ENCODE measurements at places on chromosomes 1 and 21.

DNA sequence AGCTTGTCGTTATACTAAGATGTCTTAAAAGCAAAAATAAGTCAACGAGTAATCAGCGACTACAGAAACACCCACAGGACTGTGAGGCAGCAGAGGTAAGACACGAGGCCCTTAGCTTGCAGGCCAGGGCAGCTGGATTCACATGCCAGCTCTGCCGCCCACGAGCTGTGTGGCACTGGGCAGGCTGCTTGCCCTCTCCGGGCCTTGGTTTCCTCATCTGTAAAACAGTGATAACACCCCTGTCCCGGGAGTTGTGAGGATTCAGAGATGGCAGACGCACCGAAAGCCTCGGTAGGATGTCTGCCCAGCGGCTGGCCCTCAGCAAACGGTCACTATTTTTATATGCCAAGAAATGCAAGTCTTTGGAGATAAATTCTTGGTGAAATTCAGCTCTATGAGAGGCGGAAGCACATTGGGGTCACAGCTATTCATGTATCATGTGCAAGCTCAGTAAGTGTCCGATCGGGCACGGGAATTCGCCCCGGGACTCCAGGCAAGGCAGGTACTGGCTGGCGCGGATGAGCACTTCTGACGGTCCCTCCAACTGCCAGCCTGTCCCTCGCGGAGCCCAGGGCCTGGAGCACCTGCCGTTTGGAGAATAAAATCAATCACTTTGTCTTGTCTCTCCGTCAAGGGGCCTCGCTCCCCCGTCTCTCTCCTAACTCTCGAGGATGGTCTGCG, 1.1 kb downstream of the C2CD2 start:
- no peak for DNase-seq

DNA sequence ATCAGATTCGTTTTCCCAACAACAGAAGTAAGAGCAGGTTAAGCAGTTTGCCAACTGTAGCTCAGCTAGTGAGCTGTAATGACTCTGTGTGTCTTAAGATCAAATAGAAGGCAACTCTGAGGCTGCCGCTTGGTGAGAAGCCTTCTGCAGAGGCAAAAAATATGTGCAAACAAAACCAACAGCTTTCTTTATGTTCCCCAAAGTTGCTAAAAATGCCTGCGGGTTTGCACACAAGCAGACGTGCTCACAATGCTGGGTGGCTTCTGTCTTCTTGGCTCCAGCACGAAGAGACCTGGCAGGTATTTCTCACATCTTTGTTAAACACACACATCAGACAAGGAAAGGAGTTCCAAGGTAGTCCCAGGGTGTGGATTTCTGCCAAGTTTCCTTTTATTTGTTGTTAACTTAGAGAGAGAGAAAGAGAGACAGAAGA, 158.9 kb upstream of the JUN start:
- DNase-seq: no peak

GRCh38 chr21:45035477-45035848, 38.9 kb upstream of the ADARB1 start:
- no peak for DNase-seq

GRCh38 chr1:67441183-67441582, 11.0 kb upstream of the SERBP1 start:
- peak; percentile 13 for DNase-seq

- no peak for DNase-seq
Measured at GRCh38 chr1:11044849-11045427, 2.1 kb downstream of the MASP2 start.

GRCh38 chr1:41879617-41880016, 39.1 kb downstream of the HIVEP3 start:
- DNase-seq: no peak

DNA sequence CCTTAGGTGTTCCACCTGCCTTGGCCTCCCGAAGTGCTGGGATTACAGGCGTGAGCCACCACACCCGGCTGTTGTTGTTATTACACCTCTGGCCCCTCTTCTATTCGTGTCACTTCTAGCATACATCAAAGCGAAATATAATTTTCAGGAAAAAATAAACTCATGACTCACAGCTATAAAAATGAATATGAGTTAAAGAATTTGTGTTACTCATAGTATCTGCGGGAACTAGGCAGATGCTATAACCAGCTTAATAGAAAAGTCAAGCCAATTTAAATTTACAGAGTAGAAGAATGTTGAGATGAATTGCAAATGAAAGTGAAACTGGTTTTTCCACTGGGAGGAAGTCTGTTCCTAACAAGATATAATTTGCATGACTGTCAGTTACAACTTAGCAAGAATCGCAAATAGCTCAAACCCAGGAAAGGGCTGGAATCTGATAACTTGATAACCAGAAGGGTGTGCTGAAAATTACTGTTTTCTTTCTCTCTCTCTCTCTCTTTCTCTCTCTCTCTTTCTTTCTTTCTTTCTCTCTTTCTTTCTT, 11.2 kb downstream of the OR2W3 start:
- no peak for DNase-seq

DNA sequence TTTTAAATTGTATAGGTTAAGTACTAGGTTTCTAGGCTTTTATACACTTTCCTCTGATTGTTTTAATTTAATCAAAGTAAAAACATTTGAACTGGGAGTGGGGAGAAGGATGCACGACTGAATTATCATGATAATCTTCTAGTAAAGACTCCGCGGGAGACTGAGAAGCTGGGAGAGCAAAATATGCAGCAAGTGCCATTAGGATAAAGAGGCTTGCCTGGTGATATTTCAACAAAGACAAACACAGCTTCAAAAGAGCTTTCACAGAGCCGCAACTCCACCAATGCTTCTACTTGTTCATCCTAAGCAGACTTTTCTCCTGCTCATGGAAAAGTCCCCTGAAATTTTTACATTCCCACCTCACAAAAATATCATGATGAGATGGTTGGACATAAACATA, 239.0 kb upstream of the PTBP2 start:
- DNase-seq: no peak

GRCh38 chr1:119007670-119008482, 19.7 kb upstream of the TBX15 start:
- no peak for DNase-seq

- no peak for DNase-seq
Measured at GRCh38 chr1:74683656-74684055, 10.1 kb upstream of the ERICH3 start.

GRCh38 chr1:63442141-63442475, 74.7 kb downstream of the ALG6 start:
- no peak for DNase-seq

DNA sequence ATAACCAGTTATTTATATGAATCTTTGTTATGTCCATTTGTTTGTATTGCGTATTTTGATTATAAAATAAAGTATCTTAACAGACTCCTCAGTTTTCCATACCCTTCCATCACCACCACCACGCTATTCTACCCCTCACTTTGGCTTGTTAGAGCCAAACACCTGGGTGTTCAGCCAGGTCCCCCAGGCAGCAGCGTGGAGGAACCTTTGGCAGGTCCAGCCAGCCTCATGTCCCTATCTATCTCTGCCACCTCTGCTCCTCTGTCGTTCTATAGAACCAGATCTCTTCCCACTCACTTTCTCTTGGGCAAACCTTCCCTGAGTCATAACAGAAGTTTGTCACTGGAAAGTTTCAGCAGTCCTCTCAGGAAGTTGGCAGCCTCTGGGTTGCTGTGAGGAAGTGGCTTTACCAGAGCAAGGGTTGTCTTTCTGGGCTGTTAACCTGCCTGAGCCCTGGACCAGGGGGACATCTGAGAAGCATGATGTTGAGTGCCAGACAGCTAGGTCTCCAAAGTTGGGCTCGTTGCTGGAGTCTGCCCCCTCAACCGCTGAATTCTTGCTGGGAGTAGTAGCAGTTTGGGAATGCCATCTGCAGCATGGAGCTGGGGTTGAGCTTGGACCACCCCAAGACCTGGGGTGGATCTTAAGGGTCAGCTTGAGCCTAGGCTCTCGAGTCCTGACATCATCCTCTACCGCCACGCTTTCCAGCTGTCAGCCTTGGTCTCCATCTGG, 996 bp upstream of the SH3BGRL3 start:
- DNase-seq: peak; percentile 47

GRCh38 chr1:93641527-93641926, 40.1 kb downstream of the BCAR3 start:
- DNase-seq: no peak

- no peak for DNase-seq
Measured at GRCh38 chr1:220755309-220755708, 7.2 kb downstream of the MTARC2 start.

- no peak for DNase-seq
Measured at GRCh38 chr1:182617734-182618351, 13.7 kb upstream of the RGS16 start.

GRCh38 chr1:85091671-85092280, 43.5 kb upstream of the MCOLN3 start:
- no peak for DNase-seq

- DNase-seq: no peak
Measured at GRCh38 chr1:33363470-33363861, 42.6 kb upstream of the A3GALT2 start.
